ENCODE measurements at places on chromosomes 1 and 21.

GRCh38 chr1:7809742-7810141, 25.7 kb downstream of the PER3 start:
- no peak for DNase-seq

GRCh38 chr1:7795406-7795805, 11.3 kb downstream of the PER3 start:
- DNase-seq, result no peak

- DNase-seq, result no peak
These were observed 20.0 kb upstream of the EPHA2 start for GRCh38 chr1:16175610-16176553.

GRCh38 chr1:242189591-242189990, 190.7 kb upstream of the MAP1LC3C start:
- DNase-seq, result no peak

- DNase-seq, result no peak
These were observed 56.1 kb upstream of the DMRTB1 start for GRCh38 chr1:53402891-53403655.

DNA sequence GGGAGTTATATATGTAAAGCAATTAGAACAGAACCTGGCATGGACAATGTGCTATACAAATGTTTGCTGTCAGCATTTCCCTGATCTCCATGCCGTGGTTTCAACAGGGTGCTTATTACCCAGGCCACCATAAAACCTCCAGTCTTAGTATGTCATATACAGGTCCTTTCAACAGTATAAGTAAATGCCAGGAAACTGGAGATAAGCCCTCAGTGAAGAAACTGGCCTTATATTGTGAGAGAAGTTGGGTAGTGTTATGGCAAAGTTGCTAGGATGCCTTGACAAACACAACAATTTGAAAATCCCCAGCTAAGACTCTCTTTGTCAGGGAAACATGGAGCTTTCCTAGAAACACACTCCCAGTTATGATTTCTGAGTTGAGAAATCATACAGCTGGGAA, 850.2 kb upstream of the ADAMTS5 start:
- no peak for DNase-seq

DNA sequence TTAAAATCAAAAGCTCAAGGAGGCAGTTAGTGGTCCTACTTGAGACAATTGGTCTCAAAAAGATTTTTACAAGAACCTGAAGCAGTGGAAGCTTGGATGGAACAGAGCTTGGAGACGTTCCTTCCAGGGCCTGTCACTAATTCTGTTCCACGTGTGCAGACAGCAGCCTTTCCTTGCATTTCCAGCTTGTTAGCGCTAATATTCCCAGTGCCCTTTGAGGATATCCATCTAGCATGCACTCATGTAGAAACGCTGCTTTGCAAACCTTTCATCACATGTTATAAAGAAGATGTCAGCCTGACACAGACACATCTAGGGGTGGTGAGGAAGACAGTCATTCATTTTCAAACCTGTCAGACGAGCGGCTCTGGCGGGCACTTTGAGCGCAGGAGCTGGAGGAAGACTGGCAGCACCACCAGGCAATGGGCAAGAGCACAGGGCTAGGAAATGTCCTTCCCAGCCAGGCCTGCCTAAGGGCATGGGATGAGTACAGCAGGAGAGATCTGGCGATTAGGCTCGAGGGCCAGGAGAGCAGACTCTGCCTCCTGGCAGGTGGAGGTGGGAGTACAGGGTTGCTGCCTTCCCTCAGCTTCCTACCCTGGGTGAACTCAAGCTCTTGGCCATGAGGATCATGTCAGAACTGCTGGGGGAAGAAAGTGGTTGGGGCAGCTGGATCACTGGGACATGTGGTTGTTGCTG, 55.5 kb downstream of the CASQ2 start:
- no peak for DNase-seq
